Upper lobe of right lung (tissue), 1 donor: ENCODE measurements at places on chromosomes 6 and 20. TPM values are rescaled to one million over a fixed set of nuclear protein-coding genes. Genes with fewer than 3 reads are reported as not detected.
A peak's percentile ranks its signal among the peaks of the same experiment; 100 is the strongest.

GRCh38 chr6:4819706-4820283 is 43.6 kb downstream of the CDYL start:
- no peaks in the 10 kb centered on the region for H3K27me3 ChIP-seq
- DNase-seq = no peak
- H3K27ac ChIP-seq = no peak overlapping the region
- peaks cover 6% of the 10 kb centered on the region for H3K4me1 ChIP-seq
- no peaks in the 10 kb centered on the region for H3K36me3 ChIP-seq
- no peak overlapping the region for H3K4me3 ChIP-seq

- H3K4me1 ChIP-seq = no peaks in the 10 kb centered on the region
- no peak overlapping the region for H3K27ac ChIP-seq
- no peaks in the 10 kb centered on the region for H3K27me3 ChIP-seq
- DNase-seq = no peak
- peaks cover 4% of the 10 kb centered on the region for H3K36me3 ChIP-seq
- no peak overlapping the region for H3K4me3 ChIP-seq
Observed at GRCh38 chr6:161019324-161019839, 27.8 kb downstream of the MAP3K4 start.

GRCh38 chr6:4615231-4615630 is 161.0 kb upstream of the CDYL start:
- H3K27me3 ChIP-seq = no peaks in the 10 kb centered on the region
- no peaks in the 10 kb centered on the region for H3K4me1 ChIP-seq
- H3K4me3 ChIP-seq = no peak overlapping the region
- H3K36me3 ChIP-seq = no peaks in the 10 kb centered on the region
- H3K27ac ChIP-seq = no peak overlapping the region
- DNase-seq = no peak

The TMEM244 gene
- not detected for total RNA-seq

DNA sequence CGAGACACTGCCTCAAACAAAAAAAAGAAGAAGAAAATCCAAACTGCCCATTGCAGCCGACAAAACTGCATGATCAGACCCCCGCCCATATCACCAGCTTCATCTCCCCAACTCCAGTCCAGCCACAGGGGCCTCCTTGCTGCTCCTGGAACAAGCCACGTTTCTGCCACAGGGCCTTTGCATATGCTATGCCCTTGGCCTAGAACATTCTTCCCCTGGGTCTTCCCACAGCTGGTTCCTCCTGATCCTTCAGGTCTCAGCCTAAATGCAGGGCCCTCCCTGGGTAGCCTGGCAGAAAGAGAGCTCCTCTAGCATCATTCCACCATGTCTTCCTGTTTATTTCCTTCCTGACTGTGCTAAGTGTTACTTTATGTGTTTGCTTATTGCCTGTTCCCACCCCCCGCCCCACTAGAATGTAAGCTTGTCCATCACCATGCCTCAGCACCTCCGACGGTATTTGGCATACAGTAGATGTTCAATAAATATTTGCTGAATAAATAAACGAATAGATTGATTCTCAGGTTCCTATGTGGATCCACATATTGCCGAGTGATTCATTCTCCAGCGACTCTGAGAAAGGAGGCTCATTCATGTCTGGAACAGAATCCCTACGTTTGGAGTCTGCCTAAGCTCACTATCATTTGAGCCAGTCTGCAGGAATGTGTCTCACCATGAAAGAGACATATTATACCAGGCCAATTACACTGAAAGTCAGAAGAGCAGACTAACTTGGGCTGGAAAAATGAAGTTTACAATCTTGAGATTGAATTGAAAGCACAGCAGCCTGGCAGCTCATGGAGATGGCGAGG is 56.1 kb downstream of the NFATC2 start:
- no peaks in the 10 kb centered on the region for H3K36me3 ChIP-seq
- H3K4me3 ChIP-seq = no peak overlapping the region
- no peak overlapping the region for H3K27ac ChIP-seq
- H3K4me1 ChIP-seq = no peaks in the 10 kb centered on the region

The BCAS4 gene
- 4.3 TPM for total RNA-seq

GRCh38 chr20:15033891-15034290 is 696.5 kb upstream of the FLRT3 start:
- no peak for DNase-seq
- no peaks in the 10 kb centered on the region for H3K4me1 ChIP-seq
- H3K36me3 ChIP-seq = no peaks in the 10 kb centered on the region
- H3K4me3 ChIP-seq = no peak overlapping the region

DNA sequence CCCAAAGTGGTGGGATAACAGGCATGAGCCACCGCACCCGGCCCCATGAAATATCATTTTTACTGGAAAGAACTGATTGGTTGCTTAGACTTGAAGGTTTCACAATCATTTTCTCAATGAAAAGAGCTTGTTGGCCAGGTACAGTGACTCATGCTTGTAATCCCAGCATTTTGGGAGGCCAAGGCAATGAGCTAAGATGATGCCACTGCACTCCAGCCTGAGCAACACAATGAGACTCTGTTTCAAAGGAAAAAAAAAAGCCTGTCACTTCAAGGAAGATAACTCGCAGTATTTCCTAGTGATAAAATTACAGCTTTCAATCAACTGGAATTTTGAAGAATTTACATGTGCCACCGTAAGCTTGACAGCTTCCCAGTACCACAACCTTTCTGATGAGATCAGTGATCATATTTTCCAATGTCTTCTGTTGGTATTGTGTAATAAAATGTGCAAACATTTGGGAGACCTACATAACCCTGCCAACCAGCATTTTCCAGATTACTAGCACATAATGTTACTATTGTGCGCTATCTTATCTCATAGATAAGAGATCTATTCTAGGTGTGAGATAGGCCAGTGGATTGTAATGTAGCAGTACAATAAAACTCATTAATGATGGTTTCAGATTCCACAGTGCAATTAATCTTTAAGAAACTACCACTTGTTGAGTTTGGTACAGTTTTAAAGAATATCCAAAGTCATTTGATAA is 7.2 kb downstream of the PNLDC1 start:
- H3K4me1 ChIP-seq = no peaks in the 10 kb centered on the region
- H3K27ac ChIP-seq = no peak overlapping the region
- H3K4me3 ChIP-seq = no peak overlapping the region
- no peaks in the 10 kb centered on the region for H3K27me3 ChIP-seq
- DNase-seq = no peak

DNA sequence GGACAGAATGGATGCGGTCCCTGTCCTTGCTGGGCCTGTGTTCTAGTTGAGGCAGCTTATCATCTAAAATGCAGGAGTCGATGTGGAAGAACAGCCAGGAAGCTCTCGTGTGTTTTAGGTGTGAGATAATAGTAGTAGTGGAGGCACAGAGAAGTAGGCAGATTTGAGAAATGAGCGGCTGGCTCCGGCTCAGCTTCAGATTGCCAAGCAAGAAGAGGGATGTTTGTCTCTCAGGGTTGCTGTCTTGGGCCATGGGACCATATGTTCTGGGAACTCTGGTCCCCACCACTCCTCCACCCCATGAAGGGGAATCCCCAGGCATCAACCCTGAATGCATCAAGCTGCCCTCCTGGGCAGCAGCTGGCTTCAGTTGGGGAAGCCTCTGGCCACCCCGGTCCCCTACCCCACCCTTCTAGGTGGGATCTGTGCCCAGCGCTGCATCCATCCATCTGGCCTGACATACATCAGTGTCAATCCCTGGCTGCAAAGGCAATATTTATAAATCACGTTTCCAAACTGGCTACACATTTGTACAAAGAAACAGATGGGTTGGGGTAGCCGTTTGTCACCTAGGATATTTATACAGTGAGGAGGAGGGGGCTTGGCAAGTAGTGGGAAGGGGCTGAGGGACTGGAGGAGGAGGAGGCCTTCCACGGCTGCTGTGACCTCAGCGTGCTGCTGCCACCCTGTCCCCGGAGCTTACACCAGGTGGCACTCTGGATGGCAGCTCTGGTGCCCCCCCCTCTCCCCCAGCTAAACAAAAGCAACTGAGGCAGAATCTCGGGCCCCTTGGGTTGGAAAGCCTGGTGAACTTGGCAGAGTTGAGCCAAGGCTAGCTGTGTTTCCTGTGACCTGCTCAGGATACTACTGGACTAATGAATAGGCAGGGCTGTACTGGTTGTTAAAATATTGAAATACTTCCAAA is 64.4 kb downstream of the CD40 start:
- H3K36me3 ChIP-seq = no peaks in the 10 kb centered on the region
- no peak overlapping the region for H3K27ac ChIP-seq
- no peak overlapping the region for H3K4me3 ChIP-seq

DNA sequence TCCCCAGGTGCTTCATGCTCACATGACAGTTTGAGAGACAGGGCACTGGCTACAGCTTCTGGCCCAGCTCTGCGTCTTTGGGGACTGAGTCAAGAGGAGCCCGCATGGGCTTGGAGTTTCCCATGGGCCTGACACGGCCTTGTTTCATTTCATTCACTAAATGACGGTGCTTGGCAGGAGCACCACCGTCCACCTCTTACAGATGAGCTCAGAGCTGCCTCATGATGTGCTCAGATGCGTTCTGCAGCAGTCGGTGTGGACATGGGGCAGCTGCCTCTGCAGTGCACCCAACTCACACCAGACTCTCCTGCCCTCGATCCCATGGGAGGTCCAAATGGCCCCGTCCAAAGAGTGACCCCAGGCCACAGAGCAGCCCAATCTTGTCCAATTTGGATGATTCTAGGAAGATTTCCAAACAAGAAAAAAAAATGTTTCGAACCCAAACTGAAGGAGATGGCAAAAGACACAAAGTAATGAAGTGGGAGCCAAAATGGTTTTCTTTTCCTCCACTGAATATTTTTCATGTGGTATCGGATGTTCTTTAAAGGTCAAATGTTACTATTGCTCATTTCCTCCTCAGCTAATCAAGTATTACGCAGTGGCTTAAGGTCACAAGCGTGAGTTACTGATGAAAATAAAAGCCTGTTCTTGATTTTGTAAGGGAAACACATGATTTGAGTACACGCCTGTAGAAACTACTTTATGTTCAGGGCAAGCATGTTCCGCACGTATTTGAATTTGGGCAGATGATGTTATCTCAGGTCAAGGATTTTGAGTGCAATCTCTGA is 524.2 kb downstream of the CDH26 start:
- no peaks in the 10 kb centered on the region for H3K4me1 ChIP-seq
- no peak overlapping the region for H3K4me3 ChIP-seq
- no peak for DNase-seq
- H3K27me3 ChIP-seq = no peaks in the 10 kb centered on the region
- peak overlapping the region; percentile 55 for H3K27ac ChIP-seq
- H3K36me3 ChIP-seq = no peaks in the 10 kb centered on the region

- no peak for DNase-seq
- no peak overlapping the region for H3K27ac ChIP-seq
- H3K4me1 ChIP-seq = peaks cover 42% of the 10 kb centered on the region
- H3K4me3 ChIP-seq = no peak overlapping the region
- no peaks in the 10 kb centered on the region for H3K36me3 ChIP-seq
Observed at GRCh38 chr20:41001497-41001896, 27.1 kb upstream of the TOP1 start.

DNA sequence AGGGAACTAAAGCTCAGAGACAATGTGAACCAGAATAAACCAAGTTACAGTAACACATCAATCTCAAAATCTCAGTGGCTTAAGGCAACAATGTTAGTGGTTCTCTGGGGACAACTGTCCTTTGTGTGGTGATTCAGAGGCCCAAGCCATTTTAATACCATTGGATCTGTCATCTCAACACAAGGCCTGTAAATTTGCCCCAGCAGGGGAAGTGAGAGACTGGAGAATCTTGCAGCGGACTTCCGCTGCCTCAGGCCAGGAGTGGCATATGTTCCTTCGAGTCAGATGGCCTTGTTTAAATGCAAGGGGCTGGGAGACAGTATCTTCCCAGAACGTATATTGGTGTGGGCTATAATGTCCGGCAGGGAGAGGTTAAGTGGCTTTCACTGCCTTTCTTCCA is 126.0 kb downstream of the CD83 start:
- no peaks in the 10 kb centered on the region for H3K27me3 ChIP-seq
- H3K4me1 ChIP-seq = no peaks in the 10 kb centered on the region
- DNase-seq = no peak
- H3K36me3 ChIP-seq = no peaks in the 10 kb centered on the region
- H3K4me3 ChIP-seq = no peak overlapping the region

DNA sequence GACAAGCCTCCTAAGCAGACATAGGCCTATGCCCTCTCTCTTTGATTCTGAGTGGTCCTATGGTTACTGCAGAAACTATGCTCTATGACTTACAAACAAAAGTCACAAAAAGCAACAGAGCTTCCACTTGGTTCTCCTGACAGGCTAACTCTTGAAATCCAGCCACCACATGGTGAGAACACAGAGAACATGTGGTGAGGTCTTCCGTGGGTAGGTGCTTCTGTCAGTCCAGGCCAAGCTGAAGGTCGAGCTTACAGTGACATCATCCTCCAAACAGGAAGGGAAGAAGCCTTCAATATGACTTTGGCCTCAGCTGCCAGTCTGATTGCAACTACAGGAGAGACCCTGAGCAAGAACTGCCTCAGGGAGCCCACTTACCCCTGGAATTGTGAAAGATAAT is 265.5 kb downstream of the TBX18 start:
- no peak overlapping the region for H3K27ac ChIP-seq
- no peak for DNase-seq
- no peaks in the 10 kb centered on the region for H3K27me3 ChIP-seq

The MAK gene
- 0.29 TPM for total RNA-seq

DNA sequence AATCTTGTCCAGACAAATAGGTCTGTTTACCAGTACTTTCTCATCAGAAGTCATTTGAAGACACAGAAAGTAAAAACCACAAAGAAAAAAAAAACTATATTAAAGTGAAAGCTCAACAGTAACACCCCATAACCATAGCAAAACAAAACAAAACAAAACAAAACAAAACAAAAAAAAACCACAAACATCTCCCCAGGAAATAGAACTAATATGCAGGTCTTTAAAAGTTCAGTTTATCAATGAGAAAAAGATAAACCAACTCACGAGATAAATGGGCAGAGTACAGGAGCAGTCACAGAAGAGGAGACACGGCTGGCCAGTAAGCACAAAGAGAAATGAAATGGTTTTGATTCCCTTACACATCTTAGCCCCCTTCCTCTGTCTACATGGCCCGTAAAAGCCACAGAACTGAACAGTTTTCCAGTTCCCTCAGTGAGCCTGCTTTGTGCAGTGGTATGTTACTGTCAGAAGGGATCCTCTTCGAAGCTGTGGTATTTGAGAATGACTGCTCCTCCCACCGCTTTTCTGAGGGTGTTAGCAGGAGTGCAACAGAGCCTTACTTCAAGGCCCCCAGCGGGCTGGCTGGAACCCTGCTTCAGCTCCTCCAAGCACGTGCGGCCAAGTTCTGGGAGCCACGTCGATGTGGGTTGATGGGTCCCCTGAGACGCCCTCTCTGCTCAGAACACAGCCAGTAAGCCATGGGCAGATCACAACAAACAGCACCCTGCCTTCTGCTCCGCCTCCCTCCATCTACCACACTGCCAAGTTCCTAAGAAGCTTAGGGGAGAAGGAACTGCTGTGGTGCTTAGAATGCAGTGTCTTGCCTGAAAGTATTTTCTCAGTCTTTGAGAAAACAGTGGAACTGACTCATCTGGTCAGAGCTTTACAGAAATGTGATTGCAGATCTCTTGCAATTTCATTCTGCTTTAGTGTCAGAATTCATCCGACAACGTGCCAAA is 14.0 kb downstream of the UST start:
- no peak for DNase-seq
- H3K4me3 ChIP-seq = peak overlapping the region; percentile 26
